Uterus (tissue), 4 donors: ENCODE measurements at places on chromosomes 6 and 20. TPM values are rescaled to one million over a fixed set of nuclear protein-coding genes. Genes with fewer than 3 reads are reported as not detected.

GATA5 gene
- 0.26 TPM for total RNA-seq

PSMB9 gene
- 14.0 TPM for total RNA-seq

PLCB4 gene
- 19.9 TPM for total RNA-seq

- DNase-seq: no peak
Measured at GRCh38 chr6:89682991-89683390, 44.4 kb upstream of the LYRM2 start.

DNA sequence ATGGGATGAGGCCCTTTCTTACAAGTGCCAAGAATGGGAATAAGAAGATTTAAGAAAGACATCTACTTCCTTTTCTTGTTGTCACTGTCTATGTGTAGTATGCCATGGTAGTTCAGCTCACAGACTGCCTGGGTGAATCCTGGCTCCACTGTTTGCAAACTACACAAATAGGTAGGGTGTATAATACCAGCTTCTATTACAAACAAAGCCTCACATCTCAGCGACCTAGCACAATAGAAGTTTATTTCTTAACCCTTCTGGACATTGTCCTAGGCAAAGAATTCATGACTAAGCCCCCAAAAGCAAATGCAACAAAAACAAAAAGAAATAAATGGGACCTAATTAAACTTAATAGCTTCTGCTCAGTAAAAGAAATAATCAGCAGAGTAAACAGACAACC lies 74.5 kb downstream of the LINC00237 start:
- DNase-seq: no peak

DNA sequence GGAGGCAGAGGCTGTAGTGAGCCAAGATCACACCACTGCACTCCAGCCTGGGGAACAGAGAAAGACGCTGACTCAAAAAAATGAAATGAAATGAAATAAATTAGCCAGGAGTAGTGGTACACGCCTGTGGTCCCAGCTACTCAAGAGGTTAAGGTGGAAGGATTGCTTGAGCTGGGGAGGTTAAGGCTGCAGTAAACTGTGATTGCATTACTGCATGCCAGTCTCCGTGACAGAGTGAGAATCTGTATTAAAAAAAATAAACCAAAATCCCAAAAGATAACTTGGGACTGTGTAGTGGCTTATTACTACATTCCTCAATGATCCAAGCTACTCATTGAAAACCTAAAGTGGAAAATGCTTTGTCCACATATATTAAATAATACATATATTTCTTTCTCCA lies 87.0 kb downstream of the SGK1 start:
- no peak for DNase-seq
